ENCODE measurements at places on chromosomes 5 and 9.

- DNase-seq: no peak
Measured at GRCh38 chr5:178213003-178213461, 8.7 kb downstream of the HNRNPAB start.

DNA sequence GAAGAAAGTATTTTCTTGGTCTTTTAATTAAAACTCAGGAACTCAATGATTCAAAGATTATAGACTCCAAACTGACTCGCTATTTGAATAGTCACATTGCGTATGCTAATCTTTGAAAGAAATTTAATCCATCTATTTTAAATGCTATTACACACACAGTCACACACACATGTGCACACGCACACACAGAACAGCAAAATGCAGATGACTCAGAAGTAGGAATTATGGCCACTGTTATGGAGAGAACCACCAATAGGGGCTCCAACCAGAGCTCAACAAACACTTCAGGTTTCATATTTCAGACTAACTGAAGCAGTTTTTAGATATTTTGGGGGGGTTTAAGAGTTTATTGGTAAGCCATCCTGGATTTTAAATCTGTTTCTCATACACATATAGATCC lies 1917.9 kb downstream of the EFNA5 start:
- no peak for DNase-seq

DNA sequence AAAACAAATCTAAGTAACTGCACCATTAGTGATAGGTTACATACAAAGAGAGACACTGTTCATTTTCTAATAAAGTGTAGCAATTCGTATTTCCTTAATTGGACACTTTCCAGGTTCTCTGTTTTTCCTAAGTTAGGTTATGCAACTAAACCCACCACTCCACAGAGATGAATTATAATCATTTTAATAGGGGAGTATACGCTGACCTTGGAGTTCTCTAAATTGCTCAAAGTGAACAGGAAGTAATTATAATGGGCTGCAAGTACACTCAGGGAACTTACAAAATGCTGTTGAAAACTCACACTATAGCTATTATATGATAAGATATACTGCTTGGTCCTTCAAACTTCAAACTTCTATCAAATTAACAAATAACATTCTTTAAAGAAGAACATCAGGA lies 18.2 kb upstream of the ADCY2 start:
- DNase-seq: no peak

- DNase-seq: no peak
Measured at GRCh38 chr5:95983080-95983479, 21.4 kb upstream of the ELL2 start.
